ENCODE measurements at places on chromosomes 6 and 20. TPM values are rescaled to one million over a fixed set of nuclear protein-coding genes. Genes with fewer than 3 reads are reported as not detected.

The GABRR1 gene
- total RNA-seq = not detected

The DNMT3B gene
- 4.1 TPM for total RNA-seq

The SNAI1 gene
- 3.3 TPM for total RNA-seq

The GLYATL3 gene
- total RNA-seq = not detected

The XKR7 gene
- total RNA-seq = not detected

GRCh38 chr6:118715376-118715775, 64.0 kb upstream of the CEP85L start:
- H3K27ac ChIP-seq = no peak overlapping the region
- no peak overlapping the region for H3K4me3 ChIP-seq

DNA sequence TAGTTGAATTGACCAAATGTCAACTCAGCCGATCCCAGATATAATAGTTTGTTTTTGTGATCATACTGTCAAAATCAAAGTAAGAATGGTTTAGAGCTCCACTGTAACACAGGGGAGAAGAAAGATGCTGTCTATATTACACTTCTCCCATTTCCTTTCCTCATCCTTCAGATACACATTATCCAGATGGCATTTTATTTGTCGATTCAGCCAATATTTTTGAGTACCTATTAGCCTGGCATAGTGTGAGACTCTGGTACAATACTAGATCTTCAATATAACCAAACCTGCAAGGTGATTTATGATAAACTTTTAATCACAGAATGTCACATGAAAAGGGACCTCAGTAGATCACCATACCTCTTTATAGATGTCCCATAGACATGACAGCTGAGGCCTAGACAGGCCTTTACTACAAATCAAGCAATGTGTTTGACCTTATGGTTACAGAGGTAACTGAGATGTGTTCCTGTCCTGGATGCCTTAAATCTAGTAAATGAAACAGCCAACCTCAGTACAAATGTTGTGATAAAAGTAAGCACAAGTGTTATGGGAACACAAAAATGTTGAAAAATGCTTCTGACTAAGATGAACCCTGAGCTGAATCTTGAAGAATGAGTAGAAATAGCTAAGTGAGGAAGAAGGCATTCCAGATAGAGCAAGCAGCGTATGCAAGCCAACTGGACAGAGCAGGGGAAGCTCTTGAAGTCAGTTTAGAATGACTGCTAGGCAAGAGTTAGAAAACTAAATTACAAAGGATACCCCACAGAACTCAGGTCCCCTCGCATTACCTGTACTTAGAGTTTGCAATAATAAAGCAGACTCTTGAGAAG, 1.9 kb downstream of the FBXO9 start:
- H3K4me1 ChIP-seq = peaks cover 3% of the 10 kb centered on the region
- H3K4me3 ChIP-seq = no peak overlapping the region
- no peaks in the 10 kb centered on the region for H3K27me3 ChIP-seq
- no peak for DNase-seq
- no peaks in the 10 kb centered on the region for H3K36me3 ChIP-seq

GRCh38 chr6:93964321-93964720, 545.0 kb upstream of the EPHA7 start:
- no peak overlapping the region for H3K4me3 ChIP-seq
- no peaks in the 10 kb centered on the region for H3K36me3 ChIP-seq
- H3K27ac ChIP-seq = no peak overlapping the region
- DNase-seq = no peak
- H3K27me3 ChIP-seq = no peaks in the 10 kb centered on the region

- no peak for DNase-seq
- H3K27me3 ChIP-seq = no peaks in the 10 kb centered on the region
- H3K36me3 ChIP-seq = no peaks in the 10 kb centered on the region
- H3K27ac ChIP-seq = no peak overlapping the region
Measured at GRCh38 chr6:110532431-110532830, 56.0 kb upstream of the SLC22A16 start.
